ENCODE measurements at places on chromosomes 7 and 10.

- DNase-seq: no peak
These were observed 30.6 kb downstream of the CDCA7L start for GRCh38 chr7:21915140-21915539.

GRCh38 chr7:55252386-55252785, 112.8 kb upstream of the LANCL2 start:
- DNase-seq: no peak

- no peak for DNase-seq
These were observed 45.5 kb upstream of the TARP start for GRCh38 chr7:38318803-38319416.

- no peak for DNase-seq
These were observed 110.7 kb downstream of the VIPR2 start for GRCh38 chr7:159033956-159034355.

- DNase-seq: no peak
These were observed 19.1 kb downstream of the HIP1 start for GRCh38 chr7:75719626-75720025.

DNA sequence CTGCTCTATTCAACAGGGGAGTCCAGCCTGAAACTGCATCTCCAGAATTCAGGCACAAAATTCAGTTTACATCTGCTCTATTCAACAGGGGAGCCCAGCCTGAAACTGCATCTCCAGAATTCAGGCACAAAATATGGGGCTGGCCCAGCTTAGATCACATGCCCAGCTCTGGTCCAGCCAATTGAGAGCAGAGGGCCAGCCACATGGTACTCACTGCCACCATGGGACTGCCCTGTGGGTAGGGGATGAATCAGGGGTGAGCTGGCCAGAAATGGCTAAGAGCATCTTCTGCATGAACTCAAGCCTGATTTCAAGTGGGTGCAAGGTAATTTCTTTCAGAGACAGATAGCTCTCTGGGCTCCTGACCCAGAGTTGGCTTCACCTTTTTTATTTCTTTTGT, 156.6 kb upstream of the LYZL2 start:
- no peak for DNase-seq

DNA sequence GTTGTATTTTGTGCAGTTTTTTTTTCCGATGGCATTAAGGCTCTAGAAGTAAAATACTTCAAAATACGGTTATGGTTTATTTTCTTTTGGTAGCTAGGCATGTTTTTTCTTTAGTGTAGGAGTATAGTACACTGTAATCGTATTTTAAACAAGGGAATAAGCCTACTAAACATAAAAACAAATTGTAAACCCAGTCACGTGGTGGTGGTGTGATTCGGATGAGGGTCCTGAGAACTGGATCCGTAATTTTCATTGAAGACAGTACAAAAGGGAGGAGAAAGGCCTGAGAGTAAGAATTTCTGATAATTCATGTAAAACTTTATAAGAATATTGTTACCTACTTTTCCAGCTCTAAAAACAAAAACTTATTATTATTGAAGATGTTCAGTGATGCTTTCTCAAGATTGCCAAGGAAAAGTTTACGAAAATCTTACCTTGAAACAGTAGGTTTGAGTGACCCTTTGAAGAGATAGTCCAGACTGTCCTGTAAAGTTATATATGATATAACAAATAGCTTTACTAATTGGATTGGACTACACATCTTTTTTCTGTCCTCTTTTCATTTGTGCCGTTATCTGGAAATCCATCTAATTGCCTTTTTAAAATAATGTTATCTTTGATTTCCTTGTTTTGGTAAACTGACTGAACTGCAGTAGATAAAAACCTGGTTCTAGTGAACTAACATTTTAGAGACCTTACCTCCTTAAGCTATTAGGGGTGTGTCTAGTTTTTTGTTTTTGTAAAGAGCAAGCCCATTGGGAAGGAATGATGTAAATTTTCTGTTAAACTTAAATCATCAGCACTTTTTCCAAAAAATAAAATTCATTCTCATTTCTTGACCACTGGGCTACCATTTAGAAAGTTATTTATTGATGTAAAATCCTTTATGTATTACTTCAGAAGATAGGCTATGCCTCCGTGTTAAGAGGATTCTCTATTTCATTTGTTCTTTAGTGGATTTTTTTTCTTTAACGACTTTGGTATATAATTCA, 1.0 kb upstream of the PBLD start:
- DNase-seq: no peak

DNA sequence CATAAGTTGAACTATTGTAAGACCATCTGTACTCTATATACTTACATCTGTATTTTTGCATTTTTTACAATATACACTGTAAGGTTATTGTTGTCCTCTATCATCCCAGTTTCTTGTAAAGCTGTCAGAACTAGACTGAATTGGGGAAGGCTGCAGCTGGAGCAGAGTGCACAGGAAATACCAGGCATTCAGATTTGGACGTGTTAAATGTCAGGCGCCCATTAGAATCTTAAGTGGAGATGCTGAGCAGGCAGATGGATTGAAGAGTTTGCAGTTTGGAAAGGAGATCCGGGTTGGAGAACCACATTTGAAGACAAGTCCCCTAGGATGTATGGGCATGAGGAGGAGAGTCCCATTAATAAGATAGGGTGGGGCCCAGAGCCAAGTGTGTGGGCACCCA, 40.4 kb downstream of the MTURN start:
- DNase-seq: no peak

GRCh38 chr10:133230387-133231195, 574 bp downstream of the UTF1 start:
- DNase-seq: no peak

DNA sequence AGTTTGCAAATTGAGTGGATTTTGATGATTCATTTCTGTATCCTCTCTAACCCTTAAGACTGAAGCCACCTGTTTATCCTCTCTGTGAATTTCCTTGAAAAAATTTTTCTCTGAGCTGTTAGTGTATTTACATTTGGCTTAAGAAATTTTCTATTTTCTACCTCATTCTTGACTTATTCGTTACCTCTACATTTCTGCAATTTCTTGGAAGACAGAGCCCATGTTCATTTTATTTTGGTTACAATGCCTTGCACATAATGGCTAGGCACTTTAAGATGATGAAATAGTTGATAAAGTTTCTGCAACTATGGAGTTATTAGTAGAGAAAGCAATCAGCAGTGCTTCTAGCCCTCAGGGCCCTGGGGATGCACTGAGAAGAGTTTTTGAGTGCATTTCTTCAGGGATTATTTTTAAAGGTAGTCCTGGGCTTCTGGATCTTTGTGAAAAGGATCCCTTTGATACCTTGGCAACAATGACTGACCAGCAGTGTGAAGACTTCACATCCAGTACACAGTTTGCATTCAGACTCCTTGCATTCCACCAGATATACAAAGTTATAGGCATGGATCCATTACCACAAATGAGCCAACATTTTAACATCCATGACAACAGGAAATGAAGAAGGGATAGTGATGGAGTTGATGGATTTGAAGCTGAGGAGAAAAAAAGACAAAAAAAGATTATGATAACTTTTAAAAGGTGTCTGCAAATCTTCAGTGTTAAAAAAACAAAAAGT, 68.2 kb downstream of the CH25H start:
- no peak for DNase-seq

DNA sequence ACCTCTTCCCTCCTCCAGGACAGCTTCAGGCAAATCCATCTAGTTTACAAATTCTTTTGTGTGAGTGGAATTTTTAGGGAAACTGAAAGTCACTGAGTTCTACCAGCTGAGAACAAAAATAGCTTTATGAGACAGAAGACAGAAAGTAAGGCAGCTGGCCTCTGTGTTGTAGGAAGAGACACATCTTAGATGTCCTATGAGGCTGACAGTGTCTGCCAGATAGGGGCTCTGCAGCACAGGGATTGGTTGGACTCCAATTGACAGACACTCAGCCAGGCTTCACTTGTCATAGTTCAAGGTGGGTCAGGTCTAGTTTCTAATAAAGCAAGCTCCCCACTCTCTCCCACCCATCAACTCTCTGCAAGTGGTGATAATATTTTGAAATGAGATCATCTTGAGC, 574.9 kb downstream of the CCSER2 start:
- no peak for DNase-seq

DNA sequence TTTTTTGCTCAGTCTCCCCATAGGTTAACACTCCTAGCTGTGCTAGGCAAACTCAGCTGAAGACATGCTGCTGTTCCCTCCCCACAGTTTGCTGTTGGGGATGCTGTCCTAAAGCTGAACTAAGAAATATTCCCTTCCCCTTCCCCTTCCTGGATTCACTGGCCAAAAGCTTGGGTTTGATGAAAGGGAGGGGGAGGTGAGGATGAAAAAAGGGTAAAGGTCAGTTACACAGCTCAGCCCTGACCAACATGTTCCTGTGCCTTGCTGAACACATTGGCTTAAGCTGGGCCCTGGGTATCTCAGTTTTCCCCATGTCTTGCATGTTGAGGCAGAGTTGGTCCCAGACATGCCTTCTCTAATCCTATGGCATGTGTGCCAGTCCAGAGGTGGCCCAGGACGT, 15.3 kb downstream of the CCM2 start:
- DNase-seq: no peak

DNA sequence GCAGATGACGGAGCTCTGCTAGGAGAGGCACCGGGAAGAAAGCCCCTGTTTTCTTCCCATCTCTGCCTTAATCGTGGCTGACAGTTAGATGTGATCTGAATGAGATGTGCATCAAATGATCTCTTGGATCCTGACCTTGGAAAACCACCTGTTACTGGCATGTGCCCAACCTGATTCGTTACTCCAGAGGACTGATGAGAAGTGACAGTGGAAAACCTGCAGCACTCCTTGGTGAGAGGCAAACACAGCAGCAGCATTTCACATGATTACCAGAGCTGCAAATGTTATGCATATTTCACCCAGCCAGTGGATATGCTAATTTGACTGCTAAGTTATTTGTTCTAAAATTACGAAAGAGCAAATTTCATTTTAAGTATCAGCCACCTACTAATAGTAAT, 95.3 kb downstream of the PTPRN2 start:
- DNase-seq: no peak

- DNase-seq: no peak
These were observed 37.8 kb upstream of the HIBADH start for GRCh38 chr7:27700501-27700900.

- no peak for DNase-seq
These were observed 35.0 kb downstream of the LHFPL3 start for GRCh38 chr7:104363355-104363754.

GRCh38 chr10:26621243-26621888, 76.1 kb upstream of the PDSS1 start:
- no peak for DNase-seq

DNA sequence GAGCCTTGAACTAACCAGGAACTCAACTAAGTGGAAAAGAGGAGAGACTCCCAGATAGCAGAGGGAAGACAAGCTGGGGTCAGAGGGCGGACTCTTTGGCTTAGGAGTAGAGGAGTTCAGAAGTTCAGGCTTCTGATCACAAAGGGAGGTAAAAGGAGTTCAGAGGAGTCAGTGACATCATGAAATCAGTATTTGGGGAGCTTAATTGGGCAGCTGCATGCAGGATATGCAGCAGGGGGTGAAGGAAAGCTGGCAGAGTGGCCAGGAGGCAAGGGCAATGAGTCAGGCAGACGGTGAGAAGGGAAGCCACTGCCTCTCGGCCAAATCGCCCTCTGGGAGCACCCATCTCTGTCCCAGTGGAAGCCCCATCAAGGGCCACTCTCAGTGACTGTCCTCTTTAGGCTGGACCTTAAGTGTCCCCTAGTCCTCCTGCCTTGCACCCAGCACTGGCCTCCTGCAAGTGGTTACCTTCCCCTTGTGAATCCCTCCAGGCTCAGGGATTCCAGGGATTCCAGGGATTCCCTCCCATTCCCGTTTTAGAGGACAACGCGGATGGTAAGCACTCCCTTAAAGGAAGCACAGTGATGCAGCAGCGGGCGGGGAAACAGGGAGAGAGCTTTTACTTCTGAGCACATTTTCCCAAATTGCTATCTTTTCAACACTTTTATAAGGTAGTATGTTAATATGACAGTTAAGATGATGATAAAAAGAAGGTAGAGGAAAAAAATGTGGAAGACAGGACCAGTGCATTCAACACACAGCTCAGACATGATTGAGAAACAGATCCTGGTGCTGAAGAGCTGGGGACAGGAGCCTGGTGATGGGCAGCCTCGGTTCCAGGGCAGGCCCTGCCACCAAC, 72.6 kb downstream of the KCNMA1 start:
- no peak for DNase-seq

- no peak for DNase-seq
These were observed 58.7 kb downstream of the RGS10 start for GRCh38 chr10:119483839-119484238.

DNA sequence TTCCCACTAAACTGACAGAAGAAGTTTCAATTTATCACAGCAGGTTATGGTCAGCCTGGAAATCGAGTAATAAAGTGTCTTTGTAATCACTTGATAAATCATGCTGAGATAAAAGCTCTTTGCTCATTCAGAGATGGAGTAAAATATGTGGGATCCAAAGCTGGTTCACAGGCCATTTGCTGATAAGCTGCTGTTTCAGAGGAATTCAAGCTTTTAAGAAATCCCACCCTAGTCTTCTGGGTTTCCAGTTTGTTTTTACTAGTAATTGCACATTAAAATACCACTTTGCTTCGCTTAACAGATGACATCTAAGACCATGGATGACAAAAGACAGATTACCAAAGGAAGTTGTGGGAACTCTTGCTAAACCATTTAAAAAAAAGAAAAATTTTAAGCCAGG, 37.4 kb upstream of the CDK6 start:
- DNase-seq: no peak

GRCh38 chr10:51001587-51001986, 72.7 kb upstream of the PRKG1 start:
- no peak for DNase-seq
